ENCODE measurements at places on chromosomes 6 and 20. TPM values are rescaled to one million over a fixed set of nuclear protein-coding genes. Genes with fewer than 3 reads are reported as not detected.

DNA sequence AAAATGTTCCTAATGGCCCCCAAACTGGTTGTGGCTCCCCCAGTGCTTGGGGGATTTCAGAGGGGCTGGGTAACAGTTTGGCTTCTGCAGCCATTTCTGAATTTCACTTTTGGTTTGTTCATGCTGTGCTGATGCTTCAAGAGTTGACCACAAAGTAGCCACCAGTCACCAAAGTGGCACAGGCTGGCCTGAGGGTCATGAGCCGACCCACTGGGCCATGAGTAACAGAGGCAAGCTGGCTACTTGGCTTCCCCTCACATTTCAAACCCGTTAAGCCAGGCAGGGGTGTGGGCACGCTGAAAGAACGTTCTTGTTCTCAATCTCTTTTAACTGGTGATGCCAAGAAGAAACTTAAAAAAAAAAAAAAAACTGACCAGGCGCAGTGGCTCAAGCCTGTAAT is 15.1 kb upstream of the NXT1 start:
- peaks cover 19% of the 10 kb centered on the region for H3K4me1 ChIP-seq
- no peak overlapping the region for H3K27ac ChIP-seq
- DNase-seq, result no peak
- no peak overlapping the region for H3K4me3 ChIP-seq
- H3K27me3 ChIP-seq, result no peaks in the 10 kb centered on the region
- no peaks in the 10 kb centered on the region for H3K36me3 ChIP-seq

DNA sequence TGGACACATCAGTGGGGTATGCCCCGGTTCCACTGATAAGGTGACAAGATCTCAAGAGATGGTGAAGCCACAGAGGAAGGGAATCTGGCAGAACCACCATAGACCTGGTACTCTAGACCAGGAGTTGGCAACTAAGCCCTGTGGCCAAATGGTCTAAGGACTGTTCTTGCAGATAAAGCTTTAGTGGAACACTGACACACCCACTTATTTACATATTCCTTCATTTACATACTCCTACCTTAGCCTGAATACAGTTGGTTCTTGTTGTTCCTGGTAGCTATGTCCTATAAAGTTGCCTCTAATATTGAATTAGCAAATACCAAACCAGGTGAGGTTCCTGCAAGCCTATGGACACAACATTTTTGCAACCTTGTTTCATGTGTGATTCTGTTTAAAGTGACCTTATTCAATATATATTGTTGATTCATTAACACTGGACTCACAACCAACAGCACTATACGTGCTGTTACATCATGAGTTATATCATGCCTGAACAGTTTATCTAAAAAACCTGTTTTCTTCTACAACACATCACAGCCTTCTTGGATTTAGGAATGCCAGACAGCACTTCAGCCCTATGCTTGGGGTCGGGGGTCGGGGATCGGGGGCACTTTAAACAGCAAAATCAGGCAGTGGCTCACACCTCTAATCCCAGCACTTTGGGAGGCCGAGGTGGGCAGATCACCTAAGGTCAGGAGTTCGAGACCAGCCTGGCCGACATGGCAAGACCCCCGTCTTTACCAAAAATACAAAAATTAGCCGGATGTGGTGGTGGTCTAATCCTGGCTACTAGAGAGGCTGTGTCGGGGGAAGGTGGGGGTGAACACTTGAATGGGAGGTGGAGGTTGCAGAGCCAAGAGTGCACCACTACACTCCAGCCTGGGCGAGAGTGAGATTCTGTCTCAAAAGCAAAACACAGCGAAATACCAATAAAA is 2.5 kb downstream of the CCDC167 start:
- no peaks in the 10 kb centered on the region for H3K27me3 ChIP-seq
- no peak for DNase-seq
- H3K27ac ChIP-seq, result no peak overlapping the region
- H3K4me3 ChIP-seq, result no peak overlapping the region

DNA sequence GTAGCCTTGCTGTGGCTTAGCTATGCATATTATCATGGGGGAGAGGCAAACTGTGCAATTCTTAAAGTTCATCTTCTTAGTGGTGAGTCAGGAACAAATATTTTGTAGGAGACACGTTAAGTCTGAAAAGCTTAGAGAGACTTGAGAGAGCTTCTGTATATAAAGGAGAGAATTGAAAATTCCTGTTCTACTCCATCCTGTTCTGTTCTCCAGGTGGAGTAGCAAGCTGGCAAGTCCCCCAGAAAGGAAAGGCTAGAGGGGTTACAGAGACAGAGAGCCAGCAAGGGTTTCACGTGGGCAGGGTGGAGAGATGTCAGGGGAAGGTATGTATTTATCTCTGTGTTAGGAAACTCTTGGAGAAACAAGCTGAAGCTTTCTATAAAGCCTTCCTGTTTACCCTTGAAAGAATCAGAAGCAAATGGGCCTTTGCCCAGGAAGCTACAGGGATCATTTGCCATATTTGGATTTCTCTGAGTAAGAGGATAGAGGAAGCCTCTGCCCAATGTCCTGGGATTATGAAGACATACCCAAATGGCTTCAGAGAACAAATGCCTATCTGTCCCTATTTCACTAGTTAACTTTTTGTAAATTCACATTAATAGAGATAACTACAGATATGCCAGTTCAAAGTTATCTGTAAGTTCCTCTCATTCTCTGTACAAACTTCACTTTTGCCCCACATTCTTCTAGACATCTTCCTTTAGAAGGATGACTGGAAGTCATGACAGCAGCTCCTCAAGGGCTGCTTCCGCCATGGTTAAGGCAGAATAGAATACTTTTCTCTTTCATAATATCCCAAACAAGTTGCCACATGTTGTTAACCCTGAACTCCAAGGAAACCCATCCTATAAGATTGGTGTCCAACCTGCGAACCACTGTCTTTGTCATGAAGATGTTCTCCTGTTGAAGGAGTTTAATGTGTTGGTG is 126.7 kb upstream of the NEDD9 start:
- DNase-seq, result no peak
- H3K4me1 ChIP-seq, result peaks cover 55% of the 10 kb centered on the region
- no peak overlapping the region for H3K4me3 ChIP-seq
- peak overlapping the region; percentile 56 for H3K27ac ChIP-seq
- no peaks in the 10 kb centered on the region for H3K36me3 ChIP-seq

GRCh38 chr6:113512576-113512975 is 344.6 kb upstream of the MARCKS start:
- H3K27ac ChIP-seq, result no peak overlapping the region
- no peaks in the 10 kb centered on the region for H3K27me3 ChIP-seq
- DNase-seq, result no peak
- H3K4me1 ChIP-seq, result no peaks in the 10 kb centered on the region
- H3K4me3 ChIP-seq, result no peak overlapping the region

- no peak for DNase-seq
- H3K27ac ChIP-seq, result peak overlapping the region; percentile 85
- peak overlapping the region; percentile 48 for H3K4me3 ChIP-seq
- peaks cover 78% of the 10 kb centered on the region for H3K4me1 ChIP-seq
- H3K27me3 ChIP-seq, result peaks cover 5% of the 10 kb centered on the region
Observed at GRCh38 chr20:48826883-48827771, 672 bp downstream of the PREX1 start.

DNA sequence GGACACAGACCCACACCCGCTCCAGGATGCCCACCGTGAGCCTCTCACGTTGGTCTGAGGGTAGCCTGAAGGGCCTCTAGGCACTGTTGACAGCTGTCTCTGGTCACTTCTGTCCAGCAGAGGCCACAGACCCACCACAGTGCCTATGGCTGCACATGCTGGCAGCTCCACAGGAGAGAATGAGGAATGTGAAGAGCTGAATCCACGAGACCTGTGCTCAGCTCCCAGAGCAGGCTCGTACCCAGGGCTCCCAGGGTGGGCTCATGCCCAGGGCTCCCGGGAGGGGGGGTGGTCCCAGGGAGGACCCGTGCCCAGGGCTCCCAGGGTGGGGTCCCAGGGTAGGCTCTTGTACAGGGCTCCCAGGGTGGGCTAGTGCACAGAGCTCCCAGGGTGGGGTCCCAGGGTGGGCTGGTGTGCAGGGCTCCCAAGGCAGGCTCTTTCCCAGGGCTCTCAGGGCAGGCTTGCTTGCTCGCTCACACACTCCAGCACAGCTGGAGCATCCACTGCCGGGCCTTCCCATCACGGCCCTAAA is 201.0 kb downstream of the SYNDIG1 start:
- no peaks in the 10 kb centered on the region for H3K36me3 ChIP-seq
- DNase-seq, result no peak
- H3K27me3 ChIP-seq, result no peaks in the 10 kb centered on the region
- H3K4me3 ChIP-seq, result no peak overlapping the region

Gene LTB
- total RNA-seq, result 0.66 TPM

Gene VNN1
- total RNA-seq, result 1.1 TPM

DNA sequence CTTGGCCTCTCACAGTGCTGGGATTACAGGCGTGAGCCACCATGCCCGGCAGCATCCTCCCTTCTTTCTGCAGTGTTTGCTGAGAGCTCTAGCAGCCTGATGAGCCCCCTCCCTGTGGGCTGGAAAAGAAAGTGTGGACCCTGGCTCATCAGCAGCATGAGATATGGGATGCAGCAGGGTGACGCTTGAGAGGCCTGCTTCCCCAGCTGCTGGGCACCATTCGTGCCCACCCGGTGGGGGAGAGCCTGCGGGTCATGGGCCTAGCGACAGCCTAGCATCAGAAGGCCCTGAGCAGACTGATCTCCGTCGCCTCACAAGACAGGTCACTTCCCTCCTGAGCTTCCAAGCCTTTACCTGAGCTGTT is 16.0 kb upstream of the CCDC167 start:
- H3K36me3 ChIP-seq, result no peaks in the 10 kb centered on the region
- H3K4me1 ChIP-seq, result peaks cover 25% of the 10 kb centered on the region
- H3K4me3 ChIP-seq, result no peak overlapping the region
- peak overlapping the region; percentile 39 for H3K27ac ChIP-seq

- H3K4me3 ChIP-seq, result no peak overlapping the region
- H3K27ac ChIP-seq, result no peak overlapping the region
- peaks cover 4% of the 10 kb centered on the region for H3K4me1 ChIP-seq
- H3K36me3 ChIP-seq, result peaks cover 6% of the 10 kb centered on the region
- DNase-seq, result no peak
Observed at GRCh38 chr6:117685359-117685758, 10.1 kb downstream of the NUS1 start.

Gene SSTR4
- total RNA-seq, result not detected

GRCh38 chr6:85685713-85686112 is 43.0 kb upstream of the SYNCRIP start:
- no peaks in the 10 kb centered on the region for H3K27me3 ChIP-seq
- H3K4me3 ChIP-seq, result no peak overlapping the region
- no peaks in the 10 kb centered on the region for H3K4me1 ChIP-seq
- no peak for DNase-seq

GRCh38 chr6:162181111-162181510 is 546.5 kb downstream of the PRKN start:
- no peaks in the 10 kb centered on the region for H3K4me1 ChIP-seq
- H3K27me3 ChIP-seq, result no peaks in the 10 kb centered on the region
- H3K27ac ChIP-seq, result no peak overlapping the region
- DNase-seq, result no peak
- H3K4me3 ChIP-seq, result no peak overlapping the region

DNA sequence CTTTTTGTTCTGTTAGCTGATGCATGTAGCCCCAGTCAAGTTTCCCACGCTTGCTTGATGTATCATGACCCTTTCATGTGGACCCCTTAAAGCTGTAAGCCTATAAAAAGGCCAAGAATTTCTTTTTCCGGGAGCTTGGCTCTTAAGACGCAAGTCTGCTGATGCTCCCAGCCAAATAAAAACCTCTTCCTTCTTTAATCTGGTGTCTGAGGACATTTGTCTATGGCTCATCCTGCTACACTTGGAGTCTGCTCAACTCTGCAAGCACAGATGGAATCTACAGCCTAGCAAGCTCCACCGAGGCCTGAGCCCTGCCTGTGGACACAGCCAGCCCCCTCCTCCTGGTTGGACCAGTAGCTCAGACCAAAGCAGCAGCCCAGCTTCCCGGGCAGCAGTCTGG is 3.4 kb downstream of the CST2 start:
- DNase-seq, result no peak
- H3K4me3 ChIP-seq, result no peak overlapping the region
- H3K27me3 ChIP-seq, result no peaks in the 10 kb centered on the region
- H3K36me3 ChIP-seq, result no peaks in the 10 kb centered on the region
- no peaks in the 10 kb centered on the region for H3K4me1 ChIP-seq

Gene CDSN
- total RNA-seq, result not detected

- peaks cover 6% of the 10 kb centered on the region for H3K27me3 ChIP-seq
- H3K4me1 ChIP-seq, result peaks cover 11% of the 10 kb centered on the region
- H3K4me3 ChIP-seq, result peak overlapping the region; percentile 84
- peaks cover 5% of the 10 kb centered on the region for H3K36me3 ChIP-seq
- H3K27ac ChIP-seq, result peak overlapping the region; percentile 72
Observed at GRCh38 chr6:10407018-10407673, 7.7 kb downstream of the TFAP2A start.

GRCh38 chr20:44123874-44124535 is 63.0 kb downstream of the JPH2 start:
- H3K4me3 ChIP-seq, result no peak overlapping the region
- no peak for DNase-seq
- H3K4me1 ChIP-seq, result no peaks in the 10 kb centered on the region

DNA sequence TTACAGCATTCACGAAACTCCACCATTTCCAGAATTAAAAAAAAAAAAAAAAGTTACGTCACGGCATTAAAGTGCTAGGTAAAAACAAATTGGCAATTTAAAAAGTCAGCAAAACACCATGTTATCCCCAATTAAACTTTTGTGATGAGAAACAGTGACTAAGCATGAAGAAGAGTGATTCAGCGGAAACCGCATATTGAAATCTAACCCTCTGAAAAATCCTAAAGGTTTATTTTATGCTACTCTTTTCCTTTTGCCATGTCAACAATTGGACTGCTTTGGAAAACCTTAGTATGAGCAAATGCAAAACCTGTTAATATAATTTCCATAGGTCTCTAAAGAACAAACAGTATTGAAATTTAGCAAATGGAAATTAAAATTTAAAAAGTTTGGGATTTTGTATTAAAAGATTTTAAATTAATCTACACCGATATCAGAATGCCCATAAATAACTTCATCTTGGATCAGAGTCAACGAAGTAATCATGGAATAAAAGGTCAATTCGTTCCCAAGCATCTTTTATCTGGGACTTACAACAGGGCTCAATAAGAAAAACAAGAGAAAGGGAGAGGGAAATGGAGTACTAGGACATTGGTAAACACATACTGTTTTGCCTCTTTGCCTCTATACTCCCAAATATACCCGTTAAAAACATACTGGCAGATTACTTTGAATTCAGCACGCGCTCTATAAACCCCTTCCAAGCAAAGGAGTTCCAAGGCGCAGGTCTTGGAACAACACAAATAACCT is 1.1 kb downstream of the FBXO30 start:
- no peak for DNase-seq
- H3K36me3 ChIP-seq, result no peaks in the 10 kb centered on the region
- peak overlapping the region; percentile 95 for H3K27ac ChIP-seq
- H3K4me3 ChIP-seq, result peak overlapping the region; percentile 79
- peaks cover 10% of the 10 kb centered on the region for H3K4me1 ChIP-seq
- H3K27me3 ChIP-seq, result no peaks in the 10 kb centered on the region

DNA sequence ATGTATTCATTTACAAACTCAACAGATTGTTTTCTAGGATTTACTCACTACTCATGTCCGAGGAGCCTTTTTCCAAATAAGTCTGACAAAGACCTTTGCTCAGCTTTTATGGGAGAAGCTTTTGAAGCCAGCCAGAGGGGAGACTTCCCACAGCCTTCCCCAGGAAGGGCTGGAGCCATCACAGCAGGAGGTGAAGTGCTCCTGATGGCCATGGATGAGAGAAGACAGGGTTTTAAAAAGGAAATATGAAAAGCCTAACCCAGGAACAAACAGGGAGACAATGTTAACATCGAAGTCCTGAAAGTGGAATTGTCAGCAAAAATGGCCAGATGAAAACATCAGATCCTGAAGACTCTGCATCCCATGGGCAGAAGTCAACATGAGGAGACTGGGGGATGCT is 11.6 kb upstream of the TAGAP start:
- H3K27me3 ChIP-seq, result no peaks in the 10 kb centered on the region
- H3K27ac ChIP-seq, result no peak overlapping the region
- DNase-seq, result no peak
- H3K4me1 ChIP-seq, result peaks cover 5% of the 10 kb centered on the region

Data from esophagus squamous epithelium (tissue), 5 donors.